ENCODE measurements at places on chromosomes 12 and 14. TPM values are rescaled to one million over a fixed set of nuclear protein-coding genes. Genes with fewer than 3 reads are reported as not detected.

Gene WNT1
- polyA plus RNA-seq, result not detected

Gene MYH6
- not detected for polyA plus RNA-seq

Gene PTCSC3
- polyA plus RNA-seq, result not detected

Gene AQP2
- polyA plus RNA-seq, result not detected

Gene SERPINA5
- polyA plus RNA-seq, result not detected

Gene PPM1H
- polyA plus RNA-seq, result 18.0 TPM

Gene SERPINA3
- 1.1 TPM for polyA plus RNA-seq

Gene COX8C
- not detected for polyA plus RNA-seq

Gene GNB3
- polyA plus RNA-seq, result 1.1 TPM

Gene PHETA1
- polyA plus RNA-seq, result not detected

Gene SOAT2
- polyA plus RNA-seq, result not detected

Gene HRK
- 0.53 TPM for polyA plus RNA-seq

Gene HCAR2
- polyA plus RNA-seq, result not detected

Gene DEGS2
- polyA plus RNA-seq, result 1.2 TPM

Gene FOXN4
- 0.40 TPM for polyA plus RNA-seq

Gene PLEK2
- polyA plus RNA-seq, result not detected

Gene STAC3
- 0.59 TPM for polyA plus RNA-seq

Gene RPS6KL1
- 7.9 TPM for polyA plus RNA-seq

Gene ARHGAP9
- not detected for polyA plus RNA-seq

Gene NELL2
- polyA plus RNA-seq, result 250 TPM

Gene TMPRSS12
- not detected for polyA plus RNA-seq

Gene GLT1D1
- 3.0 TPM for polyA plus RNA-seq

Gene ACYP1
- 247 TPM for polyA plus RNA-seq

Gene TM7SF3
- polyA plus RNA-seq, result 45.4 TPM

Gene CAPZA3
- polyA plus RNA-seq, result not detected

Gene ERBB3
- 0.07 TPM for polyA plus RNA-seq

Gene CCDC63
- polyA plus RNA-seq, result not detected

Gene SIX6
- polyA plus RNA-seq, result not detected

Gene RABGGTA
- 13.6 TPM for polyA plus RNA-seq

Gene CLEC2A
- not detected for polyA plus RNA-seq

Gene SLC10A1
- 0.23 TPM for polyA plus RNA-seq

Gene RPL10L
- not detected for polyA plus RNA-seq

Gene OVCH1
- polyA plus RNA-seq, result 3.0 TPM

Gene CD163L1
- 0.63 TPM for polyA plus RNA-seq

Gene LPAR5
- polyA plus RNA-seq, result not detected

Gene RNASE1
- polyA plus RNA-seq, result 37.8 TPM

Gene DEPDC4
- 11.4 TPM for polyA plus RNA-seq

Gene CHGA
- polyA plus RNA-seq, result not detected

Gene SSTR1
- polyA plus RNA-seq, result 0.67 TPM

Gene AHSA1
- 323 TPM for polyA plus RNA-seq

Gene ACIN1
- 3.0 TPM for polyA plus RNA-seq

Gene KLHL33
- polyA plus RNA-seq, result 0.16 TPM

Gene MED6
- 42.1 TPM for polyA plus RNA-seq

Gene PTPRR
- polyA plus RNA-seq, result 977 TPM

Gene NOVA1
- 80.3 TPM for polyA plus RNA-seq

Gene PMCH
- 2.1 TPM for polyA plus RNA-seq

Gene HSPB8
- polyA plus RNA-seq, result 16.1 TPM

Data from Purkinje cell (primary cell).